ENCODE measurements at places on chromosomes 2 and 18. TPM values are rescaled to one million over a fixed set of nuclear protein-coding genes. Genes with fewer than 3 reads are reported as not detected.

DNA sequence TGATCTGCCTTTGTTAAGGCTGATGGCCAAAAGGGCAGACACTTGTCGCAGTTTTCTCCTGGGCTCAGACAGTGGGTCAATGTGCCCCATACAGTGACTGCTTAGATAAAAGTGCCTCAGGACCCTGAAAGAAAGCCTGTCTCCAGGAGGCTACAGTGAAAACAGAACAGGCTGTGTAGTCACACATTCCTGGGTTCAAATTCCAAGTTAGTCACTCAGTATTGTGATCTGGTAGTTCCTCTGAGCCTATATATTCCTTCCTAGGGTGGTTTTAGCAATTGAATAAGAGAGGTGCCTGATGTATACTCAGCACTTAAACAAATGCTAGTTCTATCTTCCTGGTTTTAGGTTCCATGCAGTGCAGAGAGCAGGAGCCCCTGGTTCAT, 54.4 kb downstream of the RPL37A start:
- no peak overlapping the region for H3K4me3 ChIP-seq
- H3K27me3 ChIP-seq = no peaks in the 10 kb centered on the region
- DNase-seq = no peak
- no peaks in the 10 kb centered on the region for H3K4me1 ChIP-seq

- peaks cover 2% of the 10 kb centered on the region for H3K36me3 ChIP-seq
- H3K4me3 ChIP-seq = peak overlapping the region; percentile 98
- peaks cover 72% of the 10 kb centered on the region for H3K4me1 ChIP-seq
- no peak for DNase-seq
- H3K27me3 ChIP-seq = no peaks in the 10 kb centered on the region
Measured at GRCh38 chr2:105327690-105328089, 1.8 kb downstream of the TGFBRAP1 start.

The PRSS56 gene
- not detected for total RNA-seq

GRCh38 chr2:215904101-215904500, 109.2 kb downstream of the MREG start:
- H3K4me1 ChIP-seq = peaks cover 5% of the 10 kb centered on the region
- no peaks in the 10 kb centered on the region for H3K36me3 ChIP-seq
- DNase-seq = no peak

DNA sequence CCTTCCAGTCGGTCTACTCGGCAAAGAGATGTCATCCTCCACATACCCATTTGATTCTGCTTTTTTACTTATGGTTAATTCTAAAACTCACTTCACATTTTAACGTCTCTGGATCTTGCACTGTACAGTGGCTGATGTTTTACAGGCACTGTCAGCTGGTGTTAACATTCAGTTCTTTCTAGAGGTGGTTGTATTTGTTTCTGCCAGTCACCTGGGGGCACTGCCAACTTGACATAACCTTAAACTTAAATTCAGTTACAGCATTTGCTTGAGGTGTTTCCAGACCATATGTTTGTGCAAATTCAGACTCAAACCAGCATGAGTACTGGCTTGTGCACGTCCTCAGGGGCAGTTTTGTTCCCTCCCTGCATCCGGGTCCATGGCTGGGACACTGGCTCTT, 5.3 kb upstream of the TMEM185B start:
- H3K27ac ChIP-seq = peak overlapping the region; percentile 33
- no peak for DNase-seq
- peaks cover 82% of the 10 kb centered on the region for H3K4me1 ChIP-seq
- H3K4me3 ChIP-seq = no peak overlapping the region

All from activated T-cell treated with anti-CD3 and anti-CD28 coated beads, Interleukin-2, amount 50 U/mL, for 72 hours (primary cell).